ENCODE measurements at places on chromosomes 1 and 21.

- DNase-seq: no peak
These were observed 65.0 kb upstream of the KCND3 start for GRCh38 chr1:112054510-112054909.

DNA sequence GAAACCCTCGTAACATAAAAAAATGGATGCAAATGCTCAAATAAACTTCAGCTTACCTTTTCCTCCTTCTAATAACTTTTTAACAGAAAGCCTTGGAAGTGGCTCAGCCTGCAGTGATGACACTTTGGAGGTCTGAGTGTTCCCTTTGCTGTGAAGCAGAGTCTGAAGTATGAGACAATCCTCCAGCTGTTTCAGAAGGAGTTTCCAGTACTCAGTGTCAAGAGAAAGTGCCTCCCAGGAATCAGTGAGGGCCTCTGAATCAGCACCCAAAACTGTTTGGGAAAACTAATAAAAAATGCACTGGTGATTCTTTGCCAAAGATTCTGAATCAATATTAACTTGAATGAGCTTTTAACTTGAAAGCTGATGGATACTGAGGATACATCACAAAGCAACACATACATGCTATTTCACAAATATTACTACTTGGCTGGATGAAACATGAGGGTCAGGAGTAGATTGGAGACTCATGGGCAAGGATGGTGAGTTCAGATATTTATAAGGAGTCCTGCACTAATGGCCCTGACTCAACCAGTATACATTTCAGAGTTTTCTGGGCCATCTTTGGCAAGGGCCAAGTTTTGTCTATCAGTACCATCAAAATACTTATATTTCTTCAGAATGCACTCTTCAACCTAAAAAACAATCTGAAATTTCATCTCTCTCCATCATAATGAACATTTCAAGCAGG lies 77.0 kb downstream of the IARS2 start:
- peak; percentile 34 for DNase-seq

DNA sequence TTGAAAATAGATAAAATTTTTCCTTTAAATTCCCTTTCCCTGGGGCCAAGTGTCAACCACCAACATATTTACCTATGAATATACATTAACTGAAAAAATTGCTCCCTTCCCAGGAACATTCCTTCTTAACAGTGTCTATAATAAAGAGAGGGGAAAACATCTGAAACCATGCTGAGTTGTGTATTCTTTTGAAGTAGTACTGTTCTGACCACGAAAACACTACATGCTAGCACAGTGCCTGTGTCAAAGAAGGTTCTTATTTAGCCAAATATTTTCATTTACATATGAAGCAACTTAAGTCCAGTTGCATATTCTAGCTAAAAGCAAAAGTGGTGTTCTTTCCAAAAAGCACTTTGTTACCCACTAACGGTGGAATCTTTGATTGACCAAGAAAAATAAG lies 311.2 kb downstream of the VAV3 start:
- DNase-seq: no peak

GRCh38 chr1:22021061-22021460 lies 19.6 kb downstream of the CELA3A start:
- DNase-seq: no peak

GRCh38 chr1:162206300-162206699 lies 136.8 kb downstream of the NOS1AP start:
- no peak for DNase-seq

- no peak for DNase-seq
These were observed 20.4 kb upstream of the SMAP2 start for GRCh38 chr1:40353082-40353481.

- no peak for DNase-seq
These were observed 55.4 kb upstream of the KIF26B start for GRCh38 chr1:245099401-245099800.

GRCh38 chr21:42154237-42155044 lies 64.5 kb upstream of the ABCG1 start:
- DNase-seq: no peak

DNA sequence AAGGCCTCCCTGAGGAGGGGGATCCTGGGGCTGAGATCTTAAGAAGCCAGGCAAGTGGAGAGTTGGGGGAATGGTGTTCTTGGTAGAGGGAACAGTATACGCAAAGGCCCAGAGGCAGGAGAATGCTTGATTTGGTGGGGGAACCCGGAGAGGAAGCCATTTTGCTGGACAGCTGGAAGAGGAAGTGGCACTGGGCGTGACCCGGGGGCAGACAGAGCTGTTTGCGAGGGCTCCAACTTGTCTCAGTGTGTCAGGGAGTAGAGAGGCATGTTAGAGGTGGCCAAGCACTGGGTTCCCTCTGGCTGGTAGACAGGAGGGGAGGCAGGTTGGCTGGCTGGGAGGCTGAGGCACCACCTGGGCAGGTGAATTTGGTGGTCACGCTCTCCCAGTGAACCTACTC lies 96.3 kb upstream of the ACTL8 start:
- no peak for DNase-seq
